ENCODE measurements at places on chromosomes 2 and 18.

- no peak for DNase-seq
Observed at GRCh38 chr2:136027112-136027511, 41.7 kb upstream of the DARS1 start.

DNA sequence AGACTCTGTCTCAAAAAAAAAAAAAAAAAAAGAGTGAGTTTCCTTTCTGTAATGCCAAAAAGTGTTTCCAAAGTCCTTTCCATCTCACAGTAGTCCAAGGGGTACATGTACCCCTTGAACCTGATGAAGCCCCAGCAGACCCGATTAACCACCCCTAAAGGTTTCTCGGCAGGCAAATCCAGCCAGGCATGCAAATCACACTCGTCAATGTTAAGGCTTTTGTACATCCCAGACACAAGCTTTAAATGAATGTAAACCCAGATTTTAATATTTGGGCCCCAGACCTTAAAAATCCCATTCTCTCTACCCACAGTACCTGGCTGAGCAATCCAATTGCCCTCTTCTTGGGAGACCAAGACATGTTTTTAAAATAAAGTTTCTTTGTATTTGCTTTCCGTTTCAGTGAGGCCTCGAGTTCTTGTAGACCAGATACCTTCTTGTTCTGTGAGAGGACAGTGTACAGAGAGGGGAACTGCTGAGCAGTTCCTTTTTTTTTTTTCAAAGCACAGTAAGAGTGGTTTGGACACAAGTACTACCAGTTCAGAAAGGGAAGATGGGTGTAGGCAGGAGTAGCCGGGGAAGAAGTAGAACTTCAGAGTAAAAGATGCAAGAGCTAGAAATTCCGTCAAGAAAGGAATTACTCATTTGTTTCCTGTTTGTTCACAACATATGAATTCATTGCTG, at the start of gene NLRC4:
TSS of gene NLRC4 (minus strand) at position 465 of the 684 bp plus-strand sequence. CDS start 8,111 bp downstream, outside the sequence.
- no peak for DNase-seq

DNA sequence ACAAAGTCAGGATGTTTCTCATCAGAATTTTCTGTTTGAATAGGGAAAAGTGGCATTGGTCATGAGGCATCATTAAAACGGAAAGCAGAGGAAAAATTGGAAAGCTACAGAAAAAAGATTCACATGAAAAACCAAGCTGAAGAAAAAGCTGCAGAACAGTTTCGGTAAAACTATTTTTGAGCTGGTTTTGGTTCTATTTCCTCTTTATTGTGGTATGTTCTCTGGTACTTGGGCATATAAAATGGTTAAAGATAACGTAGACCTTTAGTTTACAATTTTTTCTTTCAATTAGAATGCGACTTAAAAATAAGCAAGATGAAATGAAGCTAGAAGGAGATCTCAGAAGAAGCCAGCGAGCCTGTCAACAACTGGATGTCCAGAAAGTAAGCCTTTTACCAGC, 7.6 kb downstream of the GPATCH11 start:
- no peak for DNase-seq

GRCh38 chr18:56902653-56903052, 244.2 kb upstream of the BOD1L2 start:
- DNase-seq: no peak

- DNase-seq: no peak
Observed at GRCh38 chr2:30503695-30504052, 56.6 kb downstream of the LCLAT1 start.

DNA sequence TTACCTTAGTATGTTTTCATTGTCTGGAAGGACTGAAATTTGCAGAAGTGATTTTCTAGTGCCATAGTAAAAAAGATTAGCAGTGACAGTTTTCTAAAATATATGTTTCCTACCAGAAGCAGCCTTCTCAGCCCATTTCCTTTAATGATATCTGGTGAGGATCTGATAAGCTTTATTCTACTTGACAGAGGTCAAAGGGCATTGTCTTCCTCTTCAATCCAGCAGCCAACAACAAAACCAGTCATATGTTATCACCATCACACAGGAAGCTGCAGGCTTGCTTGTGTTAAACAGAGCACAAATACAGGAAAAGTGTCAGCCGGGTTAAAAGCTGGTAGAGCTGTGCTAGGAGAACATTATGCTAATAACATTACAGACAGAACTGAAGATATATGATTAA, 35.6 kb upstream of the ZSWIM2 start:
- DNase-seq: no peak

All from stimulated activated CD8-positive, alpha-beta memory T cell treated with anti-CD3 and anti-CD28 coated beads, Interleukin-15, amount 100 ng/mL, for 1 hour (primary cell).